ENCODE measurements at places on chromosomes 12 and 14.

DNA sequence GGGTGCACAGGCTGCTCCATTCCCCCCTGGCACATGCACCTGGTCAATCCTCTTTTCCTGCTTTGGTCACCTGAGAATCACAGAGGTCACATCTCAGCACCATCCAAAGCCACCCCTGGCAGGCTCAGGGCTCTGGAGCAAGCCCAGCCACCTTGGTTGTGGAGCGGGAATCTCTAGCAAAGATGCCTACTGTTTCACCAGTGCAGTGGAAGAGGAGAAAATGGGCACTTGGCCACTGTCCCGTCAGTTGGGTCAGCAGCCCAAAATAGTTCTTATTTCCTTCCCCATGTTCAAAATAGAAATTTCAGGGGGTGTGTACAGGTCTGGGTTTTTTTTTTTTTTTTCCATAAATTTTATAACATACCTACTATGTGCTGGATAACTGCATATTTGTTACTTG is 18.3 kb downstream of the RTL1 start:
- DNase-seq = no peak

GRCh38 chr12:76790564-76791552 is 26.9 kb downstream of the ZDHHC17 start:
- DNase-seq = no peak

DNA sequence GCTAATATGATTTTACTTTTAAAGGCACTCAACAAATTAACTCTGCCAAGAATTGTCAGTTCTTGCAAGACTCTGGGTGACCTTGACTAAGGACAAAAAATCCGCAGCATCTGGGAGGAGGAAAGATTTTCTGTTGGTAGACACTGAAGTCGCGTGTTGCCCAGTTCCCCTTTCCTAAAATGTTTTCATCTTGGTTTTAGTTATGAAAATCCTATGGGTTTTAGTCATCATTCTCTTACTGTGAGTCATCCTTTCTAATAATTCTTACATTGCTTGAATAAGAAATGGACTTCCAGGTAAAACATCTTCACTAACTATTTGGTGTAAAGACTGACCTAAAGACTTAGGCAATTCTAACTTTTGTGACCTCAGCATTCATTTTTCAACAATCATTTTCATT is 9.1 kb downstream of the GSG1 start:
- DNase-seq = no peak

DNA sequence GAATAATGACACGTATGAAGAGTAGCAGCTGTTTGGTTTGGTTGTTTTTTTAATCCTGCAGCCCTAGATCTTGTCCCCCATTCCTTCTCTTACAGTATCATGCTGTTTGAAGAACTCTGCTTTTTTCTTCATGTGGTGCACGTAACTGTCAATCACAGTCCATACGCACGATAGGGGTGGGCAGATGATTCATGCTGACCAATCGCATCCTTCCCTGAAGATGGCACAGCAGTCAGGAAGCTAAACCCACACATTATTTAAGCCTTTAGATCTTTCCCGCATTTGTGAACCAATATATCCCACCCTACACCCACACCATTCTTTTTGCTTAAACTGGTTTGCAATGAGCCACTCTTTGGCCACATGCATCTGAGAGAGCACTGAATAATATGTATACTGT is 158.9 kb upstream of the PLEKHA5 start:
- no peak for DNase-seq

- DNase-seq = no peak
These were observed 20.7 kb upstream of the TAS2R14 start for GRCh38 chr12:10959804-10960203.

DNA sequence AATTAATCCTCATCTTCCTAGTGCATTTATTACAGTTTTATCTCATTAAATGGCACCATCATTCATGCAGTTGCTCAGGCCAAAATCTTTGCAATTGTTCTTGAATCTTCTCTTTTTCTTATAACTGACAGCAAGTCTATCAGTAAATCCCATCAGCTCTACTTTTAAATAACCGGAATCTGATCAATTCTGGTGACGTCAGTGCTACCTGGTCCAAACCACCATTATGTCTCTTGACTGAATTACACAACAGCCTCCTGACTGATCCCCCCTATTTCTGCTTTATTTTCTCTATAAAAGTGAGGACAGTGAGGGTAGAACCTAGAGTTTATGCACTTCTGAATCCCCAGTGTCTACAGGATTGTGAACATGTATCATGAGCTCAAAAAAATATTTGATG is 787.4 kb downstream of the AACS start:
- DNase-seq = no peak

GRCh38 chr12:75407683-75408082 is 16.8 kb downstream of the GLIPR1L2 start:
- DNase-seq = no peak

GRCh38 chr12:90490355-90490754 is 464.6 kb downstream of the CCER1 start:
- DNase-seq = no peak

GRCh38 chr12:56042843-56043242 is 1.1 kb downstream of the RPS26 start:
- no peak for DNase-seq
